Erythroblast (primary cell): ENCODE measurements at places on chromosomes 2 and 18.
A peak's percentile ranks its signal among the peaks of the same experiment; 100 is the strongest.

DNA sequence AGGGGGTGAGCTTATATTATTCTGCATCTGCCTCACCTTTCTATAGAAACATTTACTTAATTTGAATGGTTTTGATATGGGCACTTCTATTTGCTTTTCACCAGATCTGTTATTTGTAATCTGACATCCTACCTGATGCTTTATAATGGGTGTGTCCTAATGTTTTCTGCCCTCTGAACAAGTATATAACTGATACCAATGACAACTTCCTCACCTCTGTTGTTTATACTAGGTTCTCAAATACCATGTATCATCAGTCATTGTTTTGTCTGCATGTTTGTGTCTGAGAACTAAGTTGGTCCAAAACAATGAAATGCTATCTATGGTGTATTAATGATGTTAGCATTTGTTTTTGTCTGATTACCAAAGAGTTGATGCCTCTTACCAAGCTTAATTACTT, 45.8 kb downstream of the ITGA6 start:
- no peak for DNase-seq

DNA sequence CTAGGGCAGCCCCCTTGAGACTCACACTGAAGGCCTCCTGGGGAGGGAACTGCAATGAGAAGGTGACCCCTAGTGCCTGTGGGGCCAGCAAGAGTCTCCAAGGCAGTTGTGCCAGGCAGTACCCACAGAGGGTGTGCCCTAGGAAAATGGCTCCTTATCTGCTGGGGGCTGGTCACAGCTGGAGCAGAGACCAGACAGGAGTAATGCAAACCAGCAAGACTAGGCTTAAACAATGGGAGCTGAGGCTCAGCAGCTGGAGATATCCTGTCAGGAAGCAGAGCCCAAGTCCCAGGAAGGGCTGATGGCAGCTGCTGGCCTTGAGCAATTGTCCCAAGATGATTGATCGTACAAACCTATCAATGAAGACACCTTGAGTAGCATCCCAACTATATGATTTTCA, 26.8 kb upstream of the E2F6 start:
- no peak for DNase-seq

DNA sequence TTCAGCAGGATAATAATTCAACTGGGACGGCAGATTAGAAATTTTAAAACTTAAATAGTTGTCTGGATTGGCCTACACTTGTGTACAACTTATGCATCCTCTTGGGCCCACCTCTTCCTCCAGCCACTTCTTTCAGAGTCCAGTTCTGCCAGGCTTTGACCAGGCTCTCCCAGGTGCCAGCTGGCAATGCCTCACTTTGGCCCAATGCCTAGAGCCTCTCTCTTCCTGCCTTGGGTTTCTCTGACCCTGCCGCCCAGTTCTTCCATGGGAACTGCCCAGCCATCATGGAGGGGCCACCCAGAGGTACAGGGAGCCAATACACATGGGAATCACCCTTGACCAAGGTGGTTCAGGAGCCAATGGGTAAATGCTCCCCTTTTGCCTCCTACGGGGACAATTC, 135.5 kb downstream of the IRS1 start:
- no peak for DNase-seq

DNA sequence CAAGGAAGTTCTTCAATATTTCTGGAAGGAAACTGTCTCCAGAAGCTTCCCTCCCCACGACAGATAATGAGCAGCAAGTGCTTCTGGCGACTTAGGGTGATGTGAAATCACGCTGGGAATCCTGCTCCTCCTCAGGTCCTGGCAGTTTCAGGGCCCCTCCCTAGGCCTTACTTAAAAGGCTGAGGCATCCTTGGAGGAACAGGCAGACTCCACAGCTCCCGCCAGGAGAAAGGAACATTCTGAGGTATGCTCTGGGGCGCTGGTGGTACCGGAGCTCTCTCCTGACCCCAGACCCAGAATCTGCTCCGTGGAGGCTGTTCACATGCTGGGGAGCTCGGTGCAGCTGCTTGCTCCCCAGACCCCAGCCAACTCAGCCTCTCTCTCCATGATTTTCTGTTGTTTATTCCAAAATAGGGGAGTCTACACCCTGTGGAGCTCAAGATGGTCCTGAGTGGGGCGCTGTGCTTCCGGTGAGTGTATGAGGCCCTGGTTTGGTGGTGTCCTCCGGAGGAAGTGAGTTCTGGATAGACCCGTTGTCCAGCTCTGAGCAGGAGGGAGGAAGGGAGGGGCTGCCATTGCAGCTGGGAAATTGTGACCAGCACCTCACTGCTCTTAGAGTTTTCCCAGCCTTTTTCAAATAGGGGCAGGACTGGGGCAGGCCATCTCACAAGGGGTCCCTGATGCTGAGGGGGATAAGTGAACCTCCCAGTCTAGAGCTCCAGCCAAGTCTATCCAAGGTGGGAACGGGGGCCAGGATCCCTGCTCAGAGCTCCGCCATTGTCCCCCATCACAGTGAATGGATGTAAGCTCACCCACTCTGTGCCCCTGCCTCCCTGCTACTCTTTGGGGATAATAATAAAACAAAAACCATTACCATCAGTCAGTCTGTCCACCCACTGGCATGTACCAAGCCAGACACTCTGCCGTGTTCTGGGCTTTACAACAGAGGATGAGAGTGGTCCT, at the start of gene IL36RN:
IL36RN (plus strand) TSS at position 201 of the 963 bp plus-strand sequence; CDS start at position 442, 241 bp downstream.
- no peak for DNase-seq

- DNase-seq: peak; percentile 16
Observed at GRCh38 chr18:63457977-63458376, 18.8 kb upstream of the SERPINB5 start.

DNA sequence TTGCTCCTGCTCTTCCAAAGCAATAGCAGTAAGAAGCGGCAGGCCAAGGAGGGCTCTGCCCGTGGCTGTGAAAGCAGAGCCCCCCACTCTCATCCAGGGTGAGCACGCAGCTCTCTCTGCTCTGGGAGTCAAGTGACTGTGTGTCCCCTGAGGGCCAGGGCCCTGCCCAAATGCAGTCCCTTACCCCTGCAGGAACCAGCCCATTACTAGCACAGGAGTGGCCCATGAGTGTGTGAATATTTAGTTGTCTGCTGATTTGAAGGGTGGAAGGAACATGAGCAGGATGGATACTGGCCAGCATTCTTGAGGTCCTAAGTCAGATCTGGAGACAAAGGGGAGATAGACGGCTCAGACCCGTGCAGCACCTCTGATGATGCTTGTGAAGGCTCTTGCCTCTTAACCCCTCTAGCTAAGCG, 69.7 kb upstream of the FOSL2 start:
- no peak for DNase-seq

GRCh38 chr2:149427387-149427786, 97.0 kb downstream of the LYPD6 start:
- no peak for DNase-seq

DNA sequence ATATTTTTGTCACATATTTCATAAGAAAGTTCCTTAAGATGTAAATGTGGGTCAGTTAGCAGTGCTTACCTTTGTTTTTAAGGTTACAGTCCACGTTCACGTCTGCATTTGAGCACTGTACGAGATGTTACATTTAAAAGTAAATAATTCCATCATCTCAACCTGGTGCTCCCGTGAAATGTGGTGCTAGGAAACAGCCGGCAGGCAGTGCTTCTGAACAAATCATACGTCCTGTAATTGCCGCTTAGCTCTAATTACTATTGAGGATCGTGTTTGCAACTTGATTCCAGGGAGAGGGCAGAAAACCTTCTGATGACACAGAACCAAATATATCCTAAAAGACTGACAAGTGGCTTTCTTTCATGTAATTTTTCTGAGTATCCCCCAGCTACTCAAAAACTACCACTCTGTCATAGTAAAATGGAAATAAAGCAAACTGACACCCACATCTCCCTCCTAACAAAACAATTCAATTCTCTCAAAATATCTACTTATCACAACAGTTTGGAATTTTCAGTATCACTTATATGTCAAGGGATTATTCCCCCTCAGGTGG, 297.8 kb upstream of the SESTD1 start:
- DNase-seq: no peak

- no peak for DNase-seq
Observed at GRCh38 chr2:74856004-74856578, 22.2 kb downstream of the HK2 start.

DNA sequence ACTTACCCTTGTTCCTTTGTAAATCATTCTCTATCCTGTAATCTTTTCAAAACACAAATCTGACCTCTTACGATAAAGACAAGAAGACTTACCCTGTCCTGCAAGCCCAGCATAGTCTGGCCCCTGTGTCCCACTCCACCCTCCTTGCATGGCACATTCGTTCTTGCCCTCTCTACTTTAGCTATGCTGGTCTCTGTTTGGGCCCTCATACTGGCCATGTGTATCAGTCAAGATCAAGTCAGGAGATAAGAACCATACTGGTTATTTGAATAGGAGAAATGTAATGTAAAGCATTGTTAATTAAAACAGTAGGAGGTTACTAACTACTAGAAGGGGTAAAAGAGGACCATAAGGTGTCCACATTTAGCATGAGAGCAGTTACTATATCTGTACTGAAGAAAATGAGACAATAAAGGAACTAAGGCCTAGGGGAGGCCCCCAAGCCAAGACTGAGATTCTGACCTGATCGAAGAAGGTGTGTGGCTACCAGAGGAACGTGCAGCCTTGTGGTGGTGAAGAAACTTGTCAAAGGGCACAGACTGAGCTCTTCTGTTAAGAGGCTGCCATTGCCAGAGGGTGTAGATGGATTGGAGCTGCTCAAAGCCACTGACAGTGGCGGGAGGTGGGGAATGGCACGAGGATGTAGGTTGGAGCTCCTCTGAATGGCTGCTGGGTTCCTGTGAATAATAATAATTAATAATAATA, 80.8 kb downstream of the KCTD18 start:
- DNase-seq: no peak

- no peak for DNase-seq
Observed at GRCh38 chr2:24374301-24374700, 14.0 kb upstream of the ITSN2 start.

GRCh38 chr2:120939595-120940318, 204.1 kb downstream of the GLI2 start:
- DNase-seq: peak; percentile 66

- peak; percentile 86 for DNase-seq
Observed at GRCh38 chr2:64522843-64523428, 1.2 kb upstream of the AFTPH start.

GRCh38 chr18:24022161-24022560, 7.6 kb downstream of the TTC39C start:
- DNase-seq: no peak

DNA sequence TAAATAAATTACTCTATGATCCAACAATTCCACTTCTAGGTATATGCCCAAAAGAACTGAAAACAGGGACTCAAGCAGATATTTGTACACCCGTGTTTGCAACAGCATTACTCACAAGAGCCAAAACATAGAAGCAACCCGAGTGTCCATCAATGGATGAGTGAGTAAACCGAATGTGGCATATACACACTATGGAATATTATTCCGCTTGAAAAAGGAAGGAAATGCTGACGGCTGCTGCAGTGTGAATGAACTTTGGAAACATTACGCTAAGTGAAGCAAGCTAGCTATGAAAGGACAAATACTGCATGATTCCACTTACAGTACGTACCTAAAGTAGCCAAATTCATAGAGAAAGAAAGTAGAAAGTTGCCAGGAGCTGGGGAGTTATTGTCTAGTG, 32.2 kb downstream of the MREG start:
- no peak for DNase-seq

- DNase-seq: peak; percentile 49
Observed at GRCh38 chr2:96801005-96801785, 14.9 kb upstream of the CNNM3 start.

GRCh38 chr2:202679980-202680379, 45.2 kb downstream of the FAM117B start:
- DNase-seq: no peak

- DNase-seq: no peak
Observed at GRCh38 chr18:76593843-76594242, 98.8 kb upstream of the ZNF516 start.

DNA sequence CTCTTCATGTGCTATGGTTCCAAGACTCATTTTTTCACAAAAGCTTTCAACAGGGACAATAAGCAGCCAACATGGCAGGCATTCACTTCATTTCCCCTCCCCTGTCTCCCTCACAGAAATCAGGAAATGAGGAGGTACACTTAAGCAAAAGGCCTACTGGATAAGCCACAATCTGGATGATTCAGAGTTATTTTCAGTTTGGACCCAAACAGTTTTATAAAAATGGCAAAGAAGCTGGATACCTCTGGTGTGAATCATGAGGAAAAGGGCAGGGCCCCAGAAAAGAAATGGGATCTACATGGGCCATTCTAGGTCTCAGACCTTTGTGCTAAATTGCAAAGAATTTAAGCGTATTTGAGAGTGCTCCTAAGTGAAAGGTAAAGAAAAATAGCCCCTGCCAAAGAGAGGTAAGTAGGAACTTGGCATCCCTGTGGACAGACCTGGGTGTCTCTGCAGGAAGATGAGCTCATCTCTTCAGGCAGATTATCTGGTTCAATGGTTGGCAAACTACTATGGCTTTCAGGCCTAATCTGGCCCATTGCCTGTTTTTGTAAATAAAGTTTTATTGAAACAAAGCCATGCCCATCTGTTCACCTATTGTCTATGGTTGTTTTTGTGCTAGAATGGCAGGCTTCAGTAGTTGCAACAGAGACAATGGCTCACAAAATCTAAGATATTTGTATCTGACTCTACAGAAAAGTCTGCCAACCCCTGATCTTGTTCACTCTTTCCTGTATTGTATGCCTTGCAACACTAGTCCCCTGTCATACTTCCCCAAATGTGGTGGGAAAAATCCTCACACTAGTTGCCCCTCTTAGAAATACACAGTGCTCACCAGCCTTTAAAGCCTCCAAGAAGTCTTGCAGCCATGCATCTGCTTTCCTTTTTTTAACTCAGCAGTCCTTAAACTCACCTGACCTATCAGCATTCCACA, 315.0 kb downstream of the ALK start:
- DNase-seq: no peak

GRCh38 chr2:41320491-41320890, 727.3 kb upstream of the PKDCC start:
- DNase-seq: no peak

- peak; percentile 17 for DNase-seq
Observed at GRCh38 chr2:176104316-176105077, 2.6 kb upstream of the HOXD11 start.

GRCh38 chr2:159080641-159081040, 112.2 kb downstream of the TANC1 start:
- no peak for DNase-seq

- DNase-seq: peak; percentile 42
Observed at GRCh38 chr2:63189026-63189425, 138.4 kb downstream of the OTX1 start.

DNA sequence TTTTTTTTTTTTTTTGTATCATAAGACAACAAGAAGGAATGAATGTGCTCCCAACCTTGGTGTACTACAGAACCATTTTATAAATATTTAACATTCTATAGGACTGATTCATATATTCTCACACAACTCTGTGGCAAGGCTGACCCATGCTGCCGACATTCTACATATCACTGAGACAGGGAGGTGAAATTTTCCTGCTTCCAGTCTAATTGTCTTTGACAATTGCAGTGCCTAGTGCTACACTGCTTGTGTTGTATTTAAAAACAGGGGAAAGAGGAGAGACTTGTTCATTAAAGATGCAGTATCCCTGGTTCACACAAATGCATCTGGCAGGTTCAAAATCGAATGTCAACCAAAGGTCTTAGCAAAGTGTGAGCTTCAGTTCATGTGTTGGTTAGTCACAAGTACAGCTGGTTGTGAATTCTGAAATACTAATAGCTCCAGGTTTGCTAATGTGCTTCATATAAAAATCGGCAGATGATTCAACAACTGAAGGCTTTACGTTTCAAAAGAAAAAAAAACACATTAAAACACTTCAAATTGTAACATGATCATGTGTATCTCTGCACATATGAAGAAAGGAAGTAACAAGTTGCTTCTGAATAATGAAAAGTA, 130.8 kb downstream of the FIGN start:
- no peak for DNase-seq
